ENCODE measurements at places on chromosomes 4 and X. TPM values are rescaled to one million over a fixed set of nuclear protein-coding genes. Genes with fewer than 3 reads are reported as not detected.
A peak's percentile ranks its signal among the peaks of the same experiment; 100 is the strongest.

DNA sequence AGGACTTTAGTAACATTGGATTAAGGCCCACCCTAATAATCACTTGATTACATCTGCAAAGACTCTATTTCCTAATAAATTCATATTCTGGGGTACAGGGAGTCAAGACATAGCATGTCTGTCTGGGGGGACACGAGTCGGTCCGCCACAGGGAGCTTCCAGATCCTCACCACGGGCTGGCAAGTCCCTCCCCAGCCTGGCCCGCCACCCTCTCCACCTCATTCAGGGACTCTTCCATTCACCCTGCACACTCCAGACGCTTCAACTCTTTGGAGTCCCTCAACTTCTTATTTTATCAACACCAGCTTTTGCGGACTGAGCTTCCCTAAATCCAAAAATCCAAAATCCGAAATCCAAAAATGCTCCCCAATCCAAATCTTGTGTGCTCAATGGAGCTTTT, 71.2 kb downstream of the DCTD start:
- DNase-seq = no peak

ELK1 gene
- total RNA-seq = 44.5 TPM

- no peak for DNase-seq
Observed at GRCh38 chrX:66023385-66024091, 16.3 kb downstream of the VSIG4 start.

GRCh38 chrX:101564651-101565050, 14.3 kb downstream of the ARMCX1 start:
- DNase-seq = no peak

GRCh38 chrX:139844163-139844562, 88.7 kb downstream of the ATP11C start:
- DNase-seq = no peak

GRCh38 chrX:143058120-143058519, 32.4 kb downstream of the SPANXN4 start:
- no peak for DNase-seq

GRCh38 chr4:3732076-3733028, 33.8 kb upstream of the ADRA2C start:
- no peak for DNase-seq

RHOXF1 gene
- not detected for total RNA-seq

SRPK3 gene
- total RNA-seq = 0.72 TPM

BEX5 gene
- not detected for total RNA-seq

- DNase-seq = peak; percentile 16
Observed at GRCh38 chrX:119004920-119005524, 30.6 kb downstream of the LONRF3 start.

MAGEC2 gene
- not detected for total RNA-seq

DNA sequence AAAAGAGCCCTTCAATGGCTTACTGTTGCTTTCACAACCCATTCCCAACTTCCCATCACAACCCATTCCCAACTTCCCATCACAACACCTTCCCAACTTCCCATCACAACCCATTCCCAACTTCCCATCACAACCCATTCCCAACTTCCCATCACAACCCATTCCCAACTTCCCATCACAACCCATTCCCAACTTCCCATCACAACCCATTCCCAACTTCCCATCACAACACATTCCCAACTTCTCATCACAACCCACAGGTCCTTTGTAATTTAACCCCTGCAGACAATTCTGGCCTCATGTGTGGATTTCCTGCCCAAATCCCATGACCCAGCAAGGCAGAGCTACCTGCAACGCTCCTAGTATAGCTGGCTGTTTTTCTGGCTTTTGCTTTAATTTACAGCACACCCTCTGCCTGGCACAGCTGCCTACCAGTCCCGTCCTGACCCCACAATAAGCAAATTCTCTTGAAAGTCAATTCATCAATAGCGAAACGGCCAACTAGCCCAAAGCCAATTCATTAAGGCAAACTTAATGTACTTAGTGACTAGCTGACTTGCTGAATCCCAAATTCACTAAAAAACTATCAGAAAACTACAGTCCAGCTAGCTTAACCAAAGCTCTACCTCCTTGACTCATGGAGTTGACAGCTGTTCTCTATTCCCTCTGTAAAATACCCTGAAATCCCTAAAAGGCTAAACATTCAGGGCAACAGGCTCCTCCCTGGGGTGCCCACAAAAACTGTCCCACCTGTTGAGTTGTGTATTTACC, 75.6 kb downstream of the AFAP1 start:
- DNase-seq = no peak

SSX3 gene
- total RNA-seq = not detected

GRCh38 chr4:3399277-3400194, 42.2 kb upstream of the HGFAC start:
- DNase-seq = peak; percentile 8

- DNase-seq = no peak
Observed at GRCh38 chrX:79110731-79111130, 33.8 kb upstream of the GPR174 start.

- DNase-seq = no peak
Observed at GRCh38 chr4:186823989-186824388, 100.3 kb upstream of the FAT1 start.

DNA sequence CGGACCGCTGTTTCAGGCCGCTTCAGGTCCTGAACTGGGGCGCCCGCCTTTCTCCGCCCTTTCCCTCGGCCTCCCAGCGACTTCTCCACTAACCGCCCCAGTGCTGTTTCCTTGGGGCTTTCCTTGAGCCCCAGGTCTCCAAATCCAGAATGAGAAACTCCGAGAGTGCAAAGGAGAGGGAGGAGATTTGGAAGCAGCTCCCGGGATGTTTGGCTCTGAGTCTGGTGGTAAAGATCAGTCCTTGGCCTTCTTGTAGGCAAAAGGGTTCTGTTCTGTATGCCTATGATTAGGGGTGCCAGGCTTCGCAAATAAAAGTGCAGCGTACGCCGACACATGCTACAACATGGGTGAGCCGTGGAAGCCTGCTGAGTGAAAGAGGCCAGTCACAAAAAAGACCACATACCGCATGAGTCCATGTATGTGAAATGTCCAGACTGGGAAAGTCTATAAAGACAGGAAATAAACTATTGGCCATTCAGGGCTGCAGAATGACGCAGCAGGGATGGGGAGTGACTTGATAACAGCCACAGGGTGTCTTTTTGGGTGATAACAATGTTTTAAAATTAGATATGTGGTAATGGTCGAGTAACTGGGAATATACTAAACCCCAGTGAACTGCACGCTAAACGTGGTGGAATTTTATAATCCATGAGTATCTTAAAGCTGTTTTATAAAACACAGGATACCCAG, 99.8 kb downstream of the TRAPPC11 start:
- no peak for DNase-seq

All from HFFc6 (cell line).